ENCODE measurements at places on chromosomes 4 and X.
A peak's percentile ranks its signal among the peaks of the same experiment; 100 is the strongest.

GRCh38 chrX:39506131-39506530 is 591.6 kb downstream of the BCOR start:
- DNase-seq, result no peak

- DNase-seq, result no peak
Observed at GRCh38 chrX:100946299-100946927, 17.7 kb upstream of the XKRX start.

GRCh38 chr4:138035781-138036258 is 206.3 kb downstream of the SLC7A11 start:
- peak; percentile 65 for DNase-seq

GRCh38 chr4:55397520-55398321 is 2.0 kb downstream of the TMEM165 start:
- no peak for DNase-seq

- no peak for DNase-seq
Observed at GRCh38 chr4:55617587-55618197, 18.4 kb downstream of the NMU start.

GRCh38 chr4:118942465-118942864 is 53.8 kb downstream of the SYNPO2 start:
- DNase-seq, result no peak

- no peak for DNase-seq
Observed at GRCh38 chr4:177557416-177557815, 115.2 kb upstream of the AGA start.

DNA sequence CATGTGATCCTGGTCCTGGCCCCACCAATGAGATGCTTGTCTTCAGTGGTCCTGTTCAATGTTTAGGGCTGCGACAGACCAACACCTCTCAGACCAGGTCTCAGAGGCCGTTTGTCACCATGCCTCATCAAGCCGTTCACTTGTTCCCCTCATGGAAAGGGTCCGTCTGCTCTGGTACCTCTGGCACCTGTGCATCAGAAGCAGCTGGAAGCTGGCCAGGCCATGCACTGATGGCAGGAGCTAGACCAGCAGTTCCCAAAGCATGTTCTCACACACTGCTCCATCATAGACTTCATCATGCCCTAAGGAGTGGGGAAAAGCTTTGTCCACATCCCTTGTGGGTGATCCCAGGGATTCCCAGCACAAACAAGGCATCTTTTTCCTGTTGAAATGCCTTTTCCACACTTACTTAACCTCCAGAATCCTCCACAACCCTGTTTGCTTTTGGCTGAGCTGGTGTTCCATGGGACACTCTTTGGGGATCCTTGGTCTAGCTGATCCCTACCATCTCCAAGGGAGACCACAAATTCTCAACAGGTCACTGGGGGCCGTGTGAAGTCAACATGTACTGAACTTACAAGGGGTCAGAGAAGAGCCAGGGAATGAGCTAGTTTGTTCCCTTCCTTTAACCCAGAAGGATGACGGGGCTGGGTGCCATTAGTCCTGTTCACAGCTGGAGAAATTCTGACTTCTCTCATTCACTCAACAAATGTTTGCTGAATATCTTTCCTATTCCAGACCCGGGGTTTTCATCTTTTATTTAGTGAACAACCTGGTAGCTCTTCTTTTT is 21.8 kb downstream of the SH3TC1 start:
- DNase-seq, result no peak

DNA sequence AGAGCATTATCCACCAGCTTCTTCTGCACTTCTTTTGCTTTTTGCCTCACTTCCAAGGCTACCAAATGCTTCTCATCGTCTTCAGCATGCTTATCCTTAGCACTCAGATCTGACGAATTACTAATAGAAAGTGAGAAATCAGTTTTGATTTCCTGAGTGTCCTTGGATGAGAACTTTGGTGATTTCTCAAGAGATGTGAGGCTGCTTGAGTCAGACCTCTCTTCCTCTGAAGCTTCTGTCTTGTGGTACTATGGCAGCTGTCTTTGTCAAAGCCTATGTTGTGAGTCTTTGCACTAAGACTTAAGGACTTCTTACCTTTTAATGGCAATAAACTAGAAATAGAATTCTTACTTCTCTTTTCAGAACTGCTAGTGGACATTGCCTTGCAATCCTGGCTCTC is 169.9 kb downstream of the CPE start:
- no peak for DNase-seq

DNA sequence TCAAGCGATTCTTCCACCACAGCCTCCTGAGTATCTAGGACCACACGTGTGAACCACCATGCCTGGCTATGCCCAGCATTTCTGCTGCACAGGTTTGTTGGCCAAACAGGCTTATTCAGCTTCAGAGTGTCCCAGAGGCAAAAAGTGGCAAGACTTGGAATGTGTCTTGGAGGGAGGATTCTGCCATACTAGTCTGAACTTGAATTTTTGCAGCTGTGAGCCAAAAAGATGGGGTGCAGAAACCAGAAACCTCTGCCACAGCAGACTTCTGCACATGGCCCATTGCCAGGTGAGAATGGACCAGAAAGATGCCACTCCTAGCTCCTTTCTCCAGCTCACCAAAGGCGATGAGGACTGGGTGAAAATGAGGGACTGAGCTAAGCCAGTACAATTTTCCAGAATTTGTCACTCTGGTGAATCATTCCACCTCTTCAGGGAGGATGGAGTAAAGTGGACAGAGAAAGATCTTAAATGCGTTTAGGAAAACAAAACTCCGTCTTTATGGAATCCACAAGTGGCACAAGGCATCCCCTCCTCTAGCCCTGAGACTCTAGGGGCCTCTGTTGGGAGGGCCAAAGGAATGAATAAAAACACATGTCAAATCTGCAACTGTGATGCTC is 369.1 kb upstream of the CLNK start:
- no peak for DNase-seq

DNA sequence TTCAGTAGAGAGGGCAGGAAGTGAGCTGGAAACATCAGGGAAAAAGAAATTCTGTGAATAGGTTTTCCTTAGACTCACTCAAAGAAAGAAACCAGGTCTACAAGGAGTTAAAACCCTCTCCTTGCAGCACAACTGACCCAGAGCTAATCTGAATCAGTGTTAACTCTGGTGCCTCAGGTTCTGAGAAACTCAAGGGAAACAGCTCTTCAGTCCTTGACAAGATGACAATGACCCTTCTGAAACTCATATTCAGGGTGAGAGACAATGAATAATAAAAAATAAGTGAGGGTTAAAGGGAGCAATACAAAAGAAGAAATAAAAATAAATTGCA is 903.6 kb downstream of the STPG2 start:
- DNase-seq, result no peak

DNA sequence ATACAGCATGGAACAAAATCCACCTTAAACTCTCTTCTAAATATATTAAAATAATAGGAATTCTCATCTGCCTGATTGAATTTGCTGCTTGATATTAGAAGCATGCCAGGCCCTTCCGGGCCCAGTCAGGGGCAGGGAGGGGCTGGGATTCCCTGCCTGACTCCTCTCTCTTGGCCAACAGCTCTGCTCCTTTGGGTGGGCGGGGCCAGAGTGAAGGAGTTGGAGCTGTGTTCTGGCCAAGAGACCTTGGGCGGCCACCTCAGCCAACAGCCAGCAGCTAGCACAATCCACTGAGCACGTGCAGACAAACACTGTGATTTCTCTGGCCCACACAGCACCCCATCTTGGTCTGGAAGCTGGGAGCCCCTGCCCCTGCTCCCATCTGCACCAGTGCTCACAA is 140.3 kb downstream of the PJA1 start:
- peak; percentile 4 for DNase-seq

GRCh38 chr4:126800575-126801141 is 832.1 kb upstream of the INTU start:
- DNase-seq, result no peak

- DNase-seq, result peak; percentile 18
Observed at GRCh38 chrX:18098763-18099162, 121.9 kb downstream of the BEND2 start.

GRCh38 chr4:10082459-10083272 is 33.9 kb downstream of the WDR1 start:
- DNase-seq, result no peak

DNA sequence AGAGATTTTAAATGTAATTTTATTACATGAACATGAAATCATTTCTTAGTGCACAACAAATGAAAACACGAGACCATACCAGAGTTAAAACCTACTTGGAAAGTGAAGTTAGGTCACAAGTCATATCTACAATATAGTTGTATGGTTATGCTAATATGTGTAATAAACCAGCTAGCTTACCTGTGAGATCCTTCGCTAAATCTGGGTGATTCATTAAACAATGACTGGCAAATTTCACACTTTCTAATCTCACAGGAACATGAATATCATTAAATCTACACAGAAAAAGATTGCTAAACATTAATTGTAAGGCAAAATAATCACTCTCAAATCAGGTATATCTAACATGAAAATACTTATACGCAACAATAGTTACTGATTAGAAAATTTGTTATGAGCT is 67.6 kb downstream of the PDS5A start:
- no peak for DNase-seq

- no peak for DNase-seq
Observed at GRCh38 chrX:44253575-44253942, 89.9 kb downstream of the EFHC2 start.

- DNase-seq, result no peak
Observed at GRCh38 chr4:25958110-25958509, 44.1 kb downstream of the SMIM20 start.

DNA sequence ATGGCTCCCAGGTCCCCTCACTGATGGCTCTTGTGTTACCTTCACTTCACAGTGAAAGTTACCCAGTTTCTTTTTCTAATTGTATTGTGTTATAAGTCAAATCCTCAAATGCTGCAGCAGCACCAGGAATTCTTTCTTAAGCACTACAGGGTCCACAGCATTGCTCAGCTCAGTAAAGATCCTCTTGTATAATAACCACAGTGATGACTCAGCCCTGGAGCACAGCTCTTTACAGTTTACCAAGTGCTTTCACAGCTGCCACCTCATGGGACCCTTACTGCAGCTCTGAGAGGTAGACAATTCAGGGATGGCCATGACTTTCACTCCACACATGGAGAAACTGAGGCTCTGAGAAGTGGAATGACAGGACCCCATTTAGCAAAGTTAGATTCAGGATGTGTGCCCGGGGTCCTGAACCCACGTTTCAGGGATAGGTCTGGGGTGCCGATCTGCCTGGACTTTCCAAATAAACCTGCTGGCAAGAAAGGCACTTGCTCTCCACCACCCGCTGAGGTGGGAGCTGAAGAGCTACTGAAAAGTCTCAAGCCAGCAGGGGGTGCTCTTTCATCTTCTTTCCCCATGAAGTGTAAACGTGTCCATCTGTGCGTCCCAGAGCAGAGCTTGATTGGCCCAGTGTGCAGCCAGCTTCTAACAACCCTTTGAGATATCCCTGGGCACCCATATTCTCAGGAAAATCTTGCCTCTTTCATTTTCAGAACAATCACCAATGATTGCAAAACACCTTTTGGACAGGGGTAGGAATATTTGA is 35.7 kb upstream of the GABRQ start:
- DNase-seq, result peak; percentile 22

GRCh38 chrX:112067601-112068000 is 15.0 kb downstream of the TRPC5 start:
- no peak for DNase-seq

DNA sequence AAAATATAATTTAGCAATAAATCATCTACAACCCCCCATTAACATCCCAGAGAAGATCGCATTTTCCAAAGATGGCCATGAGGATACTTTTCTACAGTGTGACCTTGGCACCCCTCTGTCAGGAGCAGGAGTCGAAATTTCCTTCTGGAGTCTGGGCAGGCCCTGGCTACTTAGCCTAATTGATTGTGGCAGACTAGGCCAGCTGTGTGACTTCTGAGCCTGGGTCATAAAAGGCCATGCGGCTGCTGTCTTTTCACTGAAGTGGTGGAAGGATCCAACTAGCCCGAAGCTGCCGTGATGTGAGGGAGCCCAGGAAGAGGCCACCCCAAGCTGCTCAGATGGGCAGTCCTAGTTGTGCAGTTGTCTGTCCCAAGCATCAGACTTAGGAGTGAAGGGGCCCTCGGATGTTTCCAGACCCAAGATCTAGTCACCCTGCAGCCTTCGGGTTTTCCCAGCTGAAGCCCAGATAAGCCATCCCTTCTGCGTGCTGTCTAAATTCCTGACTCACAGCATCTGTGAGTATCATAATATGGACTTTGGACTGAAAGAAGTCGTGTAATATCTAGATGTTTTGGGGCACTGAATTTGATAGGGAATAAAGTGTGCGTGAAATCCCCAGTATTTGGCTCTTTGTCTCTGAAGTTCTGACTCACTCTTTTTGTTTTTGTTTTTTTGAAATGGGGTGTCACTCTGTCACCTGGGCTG is 21.0 kb downstream of the PDK3 start:
- DNase-seq, result no peak

DNA sequence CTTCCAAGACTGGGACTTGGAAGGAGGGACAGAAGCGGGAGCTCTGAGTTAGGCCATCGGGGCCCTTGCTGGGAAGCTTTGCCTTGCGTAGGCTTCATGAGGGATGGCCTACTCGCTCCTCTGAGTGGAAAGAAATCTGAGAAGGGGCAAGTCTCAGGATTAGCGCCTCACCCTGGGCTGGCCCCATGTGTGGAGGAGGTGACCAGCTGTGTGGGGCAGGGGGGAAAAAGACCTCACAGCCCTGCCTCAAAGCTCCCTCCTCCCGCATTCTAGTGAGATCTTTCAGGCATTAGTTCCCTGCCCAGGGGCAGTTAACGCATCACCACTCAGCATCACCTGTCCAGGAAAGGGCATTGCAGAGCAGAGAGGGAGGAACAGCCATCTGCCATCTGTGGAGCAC is 156.1 kb downstream of the ENPP6 start:
- DNase-seq, result no peak

- no peak for DNase-seq
Observed at GRCh38 chr4:3477750-3478430, 14.8 kb downstream of the DOK7 start.

- peak; percentile 15 for DNase-seq
Observed at GRCh38 chr4:172042714-172043114, 229.5 kb downstream of the GALNTL6 start.

DNA sequence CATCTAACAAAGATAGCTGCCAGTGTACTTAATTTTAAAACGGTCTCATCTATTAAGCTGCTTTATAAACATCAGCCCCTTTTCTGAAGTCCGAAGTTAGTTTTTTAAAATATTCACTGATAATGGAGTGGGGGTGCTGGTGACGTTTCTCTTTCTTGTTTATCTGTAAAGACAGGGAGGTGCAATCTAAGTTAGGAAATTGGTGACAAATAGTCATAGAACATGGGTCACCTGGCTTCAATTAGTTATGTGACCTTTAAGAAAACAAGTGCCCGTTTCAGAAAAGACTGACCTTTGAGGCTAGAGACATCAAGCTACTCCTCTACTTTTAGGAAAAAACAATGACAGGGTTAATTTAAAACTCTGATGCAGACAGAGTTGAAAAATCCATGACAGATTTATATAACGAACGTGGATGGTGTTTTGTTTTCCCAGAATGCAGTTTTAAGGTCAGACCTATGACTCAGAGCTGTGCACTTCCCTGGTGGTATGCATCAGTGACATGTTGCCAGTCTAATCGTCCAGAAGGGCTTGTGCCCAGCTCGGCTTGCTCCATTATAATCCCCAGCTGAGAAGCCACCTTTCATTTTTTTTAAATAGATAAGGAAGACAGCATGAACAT is 38.2 kb downstream of the FHL1 start:
- DNase-seq, result no peak

DNA sequence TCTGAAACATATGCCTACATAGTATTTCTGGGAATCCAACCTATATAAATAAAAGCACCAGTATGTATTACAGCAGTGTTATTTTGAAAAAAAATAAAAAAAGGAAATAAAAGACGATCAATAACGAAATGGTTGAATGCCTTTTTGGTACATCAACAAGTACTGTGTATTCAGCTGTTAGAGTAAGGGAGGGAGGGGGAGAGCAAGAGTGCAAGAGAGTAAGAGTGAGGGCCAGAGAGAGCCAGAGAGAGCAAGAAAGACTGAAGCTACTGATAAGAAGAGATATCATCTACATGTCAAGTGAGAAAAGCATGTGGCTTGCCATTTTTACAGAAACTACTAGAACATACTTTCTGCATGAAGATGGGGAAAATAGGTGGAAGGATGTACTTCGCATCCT is 1.8 kb downstream of the SPIN4 start:
- no peak for DNase-seq
